ENCODE measurements at places on chromosomes 11 and 22. TPM values are rescaled to one million over a fixed set of nuclear protein-coding genes. Genes with fewer than 3 reads are reported as not detected.

GRCh38 chr11:85902353-85902752, 47.2 kb downstream of the CCDC83 start:
- H3K4me1 ChIP-seq, result no peaks in the 10 kb centered on the region
- no peaks in the 10 kb centered on the region for H3K27me3 ChIP-seq
- H3K27ac ChIP-seq, result no peak overlapping the region
- H3K4me3 ChIP-seq, result no peak overlapping the region
- no peak for DNase-seq
- H3K36me3 ChIP-seq, result no peaks in the 10 kb centered on the region

GRCh38 chr11:46198245-46199240, 77.3 kb upstream of the PHF21A start:
- no peaks in the 10 kb centered on the region for H3K4me1 ChIP-seq
- no peaks in the 10 kb centered on the region for H3K36me3 ChIP-seq
- H3K4me3 ChIP-seq, result no peak overlapping the region
- no peak overlapping the region for H3K27ac ChIP-seq
- no peaks in the 10 kb centered on the region for H3K27me3 ChIP-seq
- DNase-seq, result no peak

- DNase-seq, result no peak
- H3K4me1 ChIP-seq, result no peaks in the 10 kb centered on the region
- H3K27ac ChIP-seq, result no peak overlapping the region
- H3K36me3 ChIP-seq, result no peaks in the 10 kb centered on the region
Observed at GRCh38 chr11:79366218-79366617, 74.6 kb downstream of the TENM4 start.

- H3K4me1 ChIP-seq, result peaks cover 6% of the 10 kb centered on the region
- H3K36me3 ChIP-seq, result no peaks in the 10 kb centered on the region
- H3K27me3 ChIP-seq, result no peaks in the 10 kb centered on the region
- DNase-seq, result no peak
- no peak overlapping the region for H3K27ac ChIP-seq
Observed at GRCh38 chr22:25487508-25487907, 77.0 kb upstream of the GRK3 start.

The ZNF280B gene
- total RNA-seq, result not detected

DNA sequence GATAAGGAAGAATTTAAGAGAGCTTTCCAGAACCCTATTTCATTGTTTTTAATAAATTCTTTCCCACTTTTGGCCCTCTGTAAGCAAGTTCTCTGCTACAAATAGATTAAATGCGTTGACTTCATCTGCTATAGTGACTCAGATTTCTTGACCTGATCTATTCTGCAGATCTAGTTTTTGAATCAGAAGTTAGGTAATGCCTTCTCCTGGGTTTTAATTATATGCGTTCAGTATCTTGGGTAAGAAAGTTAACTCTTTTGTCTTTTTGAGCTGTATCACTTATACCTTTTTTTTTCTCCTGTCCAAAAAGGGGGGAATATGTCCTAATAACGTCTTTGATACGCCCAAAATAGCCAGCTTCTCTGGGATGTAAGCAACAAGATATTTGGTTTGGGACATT, 2.4 kb upstream of the HEPHL1 start:
- H3K27ac ChIP-seq, result no peak overlapping the region
- no peaks in the 10 kb centered on the region for H3K36me3 ChIP-seq
- no peaks in the 10 kb centered on the region for H3K4me1 ChIP-seq
- no peaks in the 10 kb centered on the region for H3K27me3 ChIP-seq
- no peak for DNase-seq

- H3K4me3 ChIP-seq, result no peak overlapping the region
- no peaks in the 10 kb centered on the region for H3K4me1 ChIP-seq
- no peak for DNase-seq
- H3K27me3 ChIP-seq, result no peaks in the 10 kb centered on the region
- no peaks in the 10 kb centered on the region for H3K36me3 ChIP-seq
Observed at GRCh38 chr22:17965538-17966402, 58.6 kb downstream of the MICAL3 start.

DNA sequence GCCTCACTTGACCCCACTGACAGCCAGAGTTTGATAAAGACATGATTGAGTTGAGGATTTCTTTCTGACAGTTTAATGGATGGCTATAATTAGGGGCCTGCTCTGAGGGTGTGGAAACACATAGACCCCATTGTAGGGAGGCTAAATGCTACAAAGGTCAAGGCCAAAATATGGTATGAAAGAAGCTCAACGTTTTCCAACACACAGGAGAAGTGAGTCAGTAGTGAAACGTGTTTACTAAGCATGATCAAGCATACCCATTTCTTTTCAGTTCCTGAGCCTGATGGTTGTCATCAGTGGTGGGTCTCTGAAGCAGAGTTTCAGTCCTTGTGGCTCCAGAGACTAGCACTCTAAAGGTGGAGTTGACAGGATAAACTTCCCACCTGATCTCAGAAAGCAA, 69.7 kb downstream of the SNX19 start:
- H3K4me1 ChIP-seq, result no peaks in the 10 kb centered on the region
- H3K27me3 ChIP-seq, result no peaks in the 10 kb centered on the region
- DNase-seq, result no peak
- no peak overlapping the region for H3K4me3 ChIP-seq

DNA sequence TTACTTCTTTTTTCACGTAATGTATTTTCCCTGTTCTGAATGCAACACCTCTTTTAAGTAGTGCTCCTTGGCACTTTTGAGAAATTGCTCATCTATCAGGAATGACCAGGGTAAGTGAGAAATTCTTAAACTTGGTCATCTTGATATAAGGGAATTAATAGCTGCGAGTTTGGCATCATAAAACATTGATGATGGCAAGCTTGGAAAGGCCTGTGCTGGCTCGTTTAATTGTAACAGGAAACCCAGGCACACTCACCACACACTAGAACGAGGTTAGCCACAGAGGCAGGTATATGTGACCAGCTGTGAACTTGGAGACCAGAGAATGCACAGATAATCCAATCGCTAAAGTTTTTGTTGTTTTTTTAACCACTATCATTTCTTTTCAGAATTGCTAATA, 24.3 kb downstream of the FAM118A start:
- H3K27me3 ChIP-seq, result no peaks in the 10 kb centered on the region
- H3K36me3 ChIP-seq, result peaks cover 20% of the 10 kb centered on the region
- no peak for DNase-seq
- H3K27ac ChIP-seq, result no peak overlapping the region

DNA sequence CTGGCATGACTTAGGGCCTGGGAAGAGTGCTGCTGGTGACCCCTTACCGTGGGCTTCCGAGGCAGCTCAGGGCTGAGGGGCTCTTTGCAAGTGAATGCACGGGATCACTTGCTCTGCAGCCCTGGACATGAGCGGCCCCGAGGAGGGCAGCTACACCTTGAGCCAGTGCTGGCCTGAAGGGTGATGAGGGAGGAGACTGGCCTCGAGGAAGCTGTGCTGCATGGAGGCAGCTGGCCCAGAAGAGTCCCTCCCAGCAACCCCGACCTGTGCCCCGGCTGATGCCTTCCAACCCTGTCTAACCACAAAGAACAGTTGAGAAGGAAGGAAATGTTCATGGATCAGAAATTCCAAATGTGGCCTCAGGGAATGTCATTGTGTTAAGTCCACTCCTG, 45.2 kb downstream of the TBX1 start:
- no peak overlapping the region for H3K27ac ChIP-seq
- no peak for DNase-seq
- peaks cover 4% of the 10 kb centered on the region for H3K36me3 ChIP-seq
- H3K4me3 ChIP-seq, result no peak overlapping the region
- H3K4me1 ChIP-seq, result peaks cover 8% of the 10 kb centered on the region

The LDHAL6A gene
- not detected for total RNA-seq

The PRG2 gene
- 2.6 TPM for total RNA-seq

DNA sequence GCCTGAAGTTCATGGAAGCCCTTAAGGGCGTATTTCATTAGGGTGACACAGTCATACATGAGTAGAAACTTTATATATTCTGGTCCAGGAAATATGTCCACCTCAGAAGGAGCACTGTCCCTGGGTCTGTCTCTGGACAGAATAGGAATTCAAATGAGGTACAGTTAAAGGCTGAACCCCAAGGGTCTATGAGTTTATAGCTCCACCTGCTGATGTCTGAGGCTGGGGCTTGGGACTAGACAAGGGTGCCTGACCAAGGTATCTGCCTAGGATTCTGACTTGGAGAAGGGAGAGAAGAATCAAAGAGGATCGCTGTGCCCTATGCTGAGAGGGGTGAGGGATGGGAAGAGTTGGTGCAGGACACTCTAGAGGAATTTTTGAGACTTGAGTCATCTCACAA, 14.9 kb downstream of the HEPHL1 start:
- no peak overlapping the region for H3K27ac ChIP-seq
- H3K27me3 ChIP-seq, result no peaks in the 10 kb centered on the region
- no peaks in the 10 kb centered on the region for H3K36me3 ChIP-seq
- no peak for DNase-seq
- no peak overlapping the region for H3K4me3 ChIP-seq

- no peak for DNase-seq
- no peaks in the 10 kb centered on the region for H3K27me3 ChIP-seq
- H3K27ac ChIP-seq, result no peak overlapping the region
- no peaks in the 10 kb centered on the region for H3K36me3 ChIP-seq
Observed at GRCh38 chr22:19825904-19826618, 28.6 kb downstream of the GNB1L start.

- no peaks in the 10 kb centered on the region for H3K4me1 ChIP-seq
- no peak for DNase-seq
- no peak overlapping the region for H3K27ac ChIP-seq
- no peaks in the 10 kb centered on the region for H3K27me3 ChIP-seq
Observed at GRCh38 chr11:95931916-95932315, 8.0 kb upstream of the MTMR2 start.

DNA sequence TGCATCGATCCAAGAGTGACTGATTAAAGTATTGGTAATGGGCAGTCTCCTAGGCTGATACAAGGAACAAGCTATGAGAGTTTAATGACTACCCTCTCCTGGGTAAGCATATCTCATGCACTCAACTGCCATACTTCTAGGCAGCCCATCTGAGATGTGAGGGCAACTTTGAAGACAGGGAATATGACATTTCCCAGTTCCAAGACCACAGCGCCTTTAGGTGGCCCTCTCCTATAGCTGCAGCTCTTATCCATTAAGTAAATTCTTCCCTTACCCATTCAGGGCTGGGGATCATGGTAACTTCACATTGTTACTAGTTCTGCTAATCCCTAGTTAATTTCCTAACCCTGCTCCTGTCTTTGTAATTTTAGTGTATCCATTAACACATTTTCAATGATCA, 157.3 kb upstream of the CTSC start:
- no peak overlapping the region for H3K4me3 ChIP-seq
- H3K27me3 ChIP-seq, result no peaks in the 10 kb centered on the region
- H3K27ac ChIP-seq, result no peak overlapping the region
- no peak for DNase-seq
- no peaks in the 10 kb centered on the region for H3K4me1 ChIP-seq

- DNase-seq, result no peak
- H3K4me1 ChIP-seq, result no peaks in the 10 kb centered on the region
- H3K27me3 ChIP-seq, result no peaks in the 10 kb centered on the region
- no peak overlapping the region for H3K27ac ChIP-seq
- no peak overlapping the region for H3K4me3 ChIP-seq
Observed at GRCh38 chr11:100860318-100861155, 173.4 kb downstream of the ARHGAP42 start.

DNA sequence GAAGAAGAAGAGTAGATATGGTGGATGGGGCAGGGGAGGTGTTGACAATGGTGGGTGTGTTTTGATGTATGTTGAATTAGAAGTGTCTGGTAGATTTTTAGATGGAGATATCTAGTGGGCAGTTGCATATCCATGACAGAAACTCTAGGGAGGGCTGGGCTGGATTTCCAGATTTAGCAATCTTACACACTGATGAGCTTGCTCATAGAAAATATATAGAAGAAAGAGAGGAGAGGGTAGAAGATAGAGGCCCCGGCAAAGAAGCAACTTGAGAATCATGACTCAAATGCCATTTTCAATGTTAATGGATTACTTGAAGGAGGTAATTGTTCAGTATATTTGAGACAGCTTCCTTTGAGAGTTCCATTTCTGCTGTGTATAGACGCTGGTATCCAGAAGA, 8.2 kb downstream of the REXO2 start:
- no peaks in the 10 kb centered on the region for H3K27me3 ChIP-seq
- H3K4me1 ChIP-seq, result no peaks in the 10 kb centered on the region
- DNase-seq, result no peak
- H3K27ac ChIP-seq, result no peak overlapping the region
- H3K4me3 ChIP-seq, result no peak overlapping the region
- peaks cover 17% of the 10 kb centered on the region for H3K36me3 ChIP-seq

DNA sequence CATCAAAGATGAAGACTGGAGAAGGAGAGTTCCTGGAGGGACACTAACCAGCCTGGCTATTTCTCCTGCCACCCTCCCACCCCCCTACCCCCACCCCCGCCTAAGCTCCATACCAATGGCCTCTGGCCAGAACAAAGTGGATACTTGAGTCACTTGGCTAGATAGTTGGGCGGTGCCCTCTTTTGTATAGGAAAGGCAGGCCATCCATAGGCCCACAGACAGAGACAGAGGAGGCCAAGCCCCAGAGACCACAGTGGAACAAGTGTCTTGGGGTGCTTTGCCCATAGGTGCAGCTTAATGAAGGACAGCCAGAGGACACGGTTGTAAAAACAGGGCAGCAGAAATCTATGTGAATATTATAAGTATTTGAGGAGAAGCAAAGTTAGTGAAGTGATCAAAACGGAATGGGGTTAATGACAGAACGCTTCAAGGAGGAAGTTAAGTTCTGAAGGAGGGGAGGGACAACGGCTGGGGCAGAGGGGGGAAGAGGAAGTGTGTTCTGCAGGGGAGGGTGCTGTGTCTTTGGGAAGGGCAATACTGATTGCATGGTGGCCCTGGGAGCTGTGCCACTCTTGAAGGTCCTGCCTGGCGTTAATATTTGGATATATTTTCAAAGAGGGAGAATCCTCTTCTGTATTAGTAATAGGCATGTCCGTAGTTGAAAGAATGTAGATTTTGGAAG, 32.7 kb downstream of the FLI1 start:
- H3K27me3 ChIP-seq, result no peaks in the 10 kb centered on the region
- H3K4me3 ChIP-seq, result no peak overlapping the region
- H3K4me1 ChIP-seq, result peaks cover 98% of the 10 kb centered on the region
- peak overlapping the region; percentile 58 for H3K27ac ChIP-seq
- peak; percentile 72 for DNase-seq

DNA sequence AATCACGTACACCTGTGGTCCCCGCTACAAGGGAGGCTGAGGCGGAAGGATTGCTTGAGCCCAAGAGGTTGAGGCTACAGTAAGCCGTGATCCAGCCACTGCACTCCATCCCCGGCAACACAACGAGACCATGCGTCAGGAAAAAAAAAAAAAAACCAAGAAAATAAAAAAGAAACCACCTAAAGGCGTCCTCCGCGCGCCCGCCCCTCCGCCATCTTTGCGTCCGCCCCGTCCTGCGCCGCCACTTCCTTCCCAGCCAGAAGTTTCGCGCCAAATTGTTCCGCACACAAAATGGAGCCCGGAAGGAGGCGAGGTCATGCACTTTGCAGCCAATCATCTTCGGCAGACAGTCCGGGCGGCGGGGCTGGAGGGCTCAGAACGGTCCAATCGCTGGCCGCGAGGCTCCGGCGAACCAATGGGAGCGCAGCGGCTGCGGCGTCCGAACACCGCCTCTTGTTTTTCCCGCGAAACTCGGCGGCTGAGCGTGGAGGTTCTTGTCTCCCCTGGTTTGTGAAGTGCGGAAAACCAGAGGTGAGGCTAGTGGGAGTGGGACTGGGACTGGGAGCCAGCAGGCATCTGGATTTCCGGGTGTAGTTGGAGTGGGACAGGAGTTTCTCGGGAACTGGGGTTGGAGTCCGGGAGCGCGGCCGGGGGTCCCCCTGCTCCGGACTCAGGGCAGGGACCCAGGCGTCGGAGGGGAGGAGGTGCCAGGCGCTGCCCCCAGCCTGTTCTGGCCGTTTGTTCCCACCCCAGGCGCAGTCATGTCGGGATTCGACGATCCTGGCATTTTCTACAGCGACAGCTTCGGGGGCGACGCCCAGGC, at the start of gene MCM5:
Gene MCM5, plus strand, starts transcription at position 463 of the 823 bp plus-strand sequence. Its CDS starts 299 bp downstream, at position 762.
- H3K27me3 ChIP-seq, result no peaks in the 10 kb centered on the region
- peaks cover 10% of the 10 kb centered on the region for H3K36me3 ChIP-seq
- H3K4me1 ChIP-seq, result peaks cover 10% of the 10 kb centered on the region
- peak; percentile 98 for DNase-seq

Data from upper lobe of left lung (tissue), 6 donors.